ENCODE measurements at places on chromosomes 6 and 20. TPM values are rescaled to one million over a fixed set of nuclear protein-coding genes. Genes with fewer than 3 reads are reported as not detected.

DNA sequence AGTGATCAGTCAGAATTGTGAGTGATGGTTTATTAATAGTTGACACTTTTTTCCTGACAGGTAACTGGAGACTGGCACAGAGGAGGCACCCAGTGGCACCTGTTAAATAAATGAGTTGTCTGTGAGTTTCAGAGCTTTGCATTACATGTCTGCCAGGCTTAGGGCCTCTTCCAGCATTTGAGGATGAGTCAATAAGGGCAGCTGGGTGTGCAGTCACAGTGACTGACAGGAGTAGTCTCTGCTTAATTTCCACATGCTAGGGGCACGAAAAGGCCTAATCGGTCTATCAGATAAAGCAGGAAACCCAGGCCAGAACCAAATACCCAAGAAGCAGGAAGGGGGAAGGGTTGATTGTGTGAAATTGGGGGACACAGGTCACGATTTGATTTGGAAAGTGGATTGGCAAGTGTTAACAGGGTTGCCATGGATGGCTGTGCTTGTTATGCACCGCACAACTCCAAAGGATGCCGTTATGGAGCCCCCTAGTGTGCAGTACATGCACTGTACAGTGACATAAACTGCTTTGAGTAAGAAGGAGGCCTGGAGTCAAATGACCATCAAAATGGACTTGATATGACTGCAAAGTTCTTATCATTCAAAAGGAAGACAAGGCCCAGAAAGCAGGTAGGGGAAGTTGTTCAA is 111.9 kb upstream of the GGTLC1 start:
- DNase-seq = no peak

DNA sequence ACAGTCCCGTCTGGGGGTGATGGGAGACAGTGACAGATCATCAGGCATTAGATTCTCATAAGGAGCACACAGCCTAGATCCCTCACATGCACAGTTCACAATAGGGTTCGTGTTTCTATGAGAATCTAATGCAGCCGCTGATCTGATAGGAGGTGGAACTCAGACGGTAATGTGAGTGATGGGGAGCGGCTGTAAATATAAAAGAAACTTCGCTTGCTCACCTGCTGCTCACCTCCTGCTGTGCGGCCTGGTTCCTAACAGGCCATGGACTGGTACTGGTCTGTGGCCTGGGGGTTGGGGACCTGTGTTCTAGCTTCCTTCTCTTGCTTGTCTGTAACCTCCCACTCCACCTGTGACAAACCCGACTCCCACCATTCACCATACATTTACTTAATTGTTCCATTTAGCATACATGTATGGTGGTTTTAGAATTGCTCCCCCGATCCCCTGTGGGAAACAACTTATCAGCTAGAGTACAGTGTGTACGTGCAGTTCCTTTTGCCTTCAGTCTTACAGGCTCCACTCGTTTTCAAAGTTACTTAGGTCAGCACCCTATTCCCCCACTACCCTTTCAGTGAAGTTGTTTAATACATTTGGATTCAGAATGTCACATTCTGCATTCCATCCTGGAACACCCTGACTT is 4.0 kb downstream of the MANBAL start:
- DNase-seq = no peak

GRCh38 chr6:166162599-166163342 is 4.9 kb downstream of the TBXT start:
- no peak for DNase-seq

DNA sequence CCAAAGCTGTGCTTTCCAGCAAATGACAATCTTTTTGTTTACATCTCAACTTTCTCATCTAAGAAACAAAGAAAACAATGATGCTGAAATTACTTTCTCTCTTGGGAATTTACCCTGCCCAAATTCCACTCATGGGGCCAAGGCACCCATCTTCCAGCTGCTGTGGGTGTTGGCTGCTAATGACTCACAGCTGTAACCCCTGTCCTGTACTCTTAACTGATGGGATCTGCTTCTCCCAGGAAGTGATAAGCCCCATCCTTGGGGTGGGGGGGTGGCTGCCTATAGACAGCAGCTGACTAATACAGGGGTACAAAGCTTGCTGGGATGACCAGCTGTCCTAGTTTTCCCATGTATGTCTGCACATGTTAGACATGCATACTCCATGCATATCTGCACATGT is 938.6 kb downstream of the C6orf118 start:
- DNase-seq = no peak

VGLL2 gene
- total RNA-seq = not detected

GRCh38 chr20:50572938-50573777 is 63.0 kb downstream of the PTPN1 start:
- DNase-seq = no peak

GINS1 gene
- 5.0 TPM for total RNA-seq

DNA sequence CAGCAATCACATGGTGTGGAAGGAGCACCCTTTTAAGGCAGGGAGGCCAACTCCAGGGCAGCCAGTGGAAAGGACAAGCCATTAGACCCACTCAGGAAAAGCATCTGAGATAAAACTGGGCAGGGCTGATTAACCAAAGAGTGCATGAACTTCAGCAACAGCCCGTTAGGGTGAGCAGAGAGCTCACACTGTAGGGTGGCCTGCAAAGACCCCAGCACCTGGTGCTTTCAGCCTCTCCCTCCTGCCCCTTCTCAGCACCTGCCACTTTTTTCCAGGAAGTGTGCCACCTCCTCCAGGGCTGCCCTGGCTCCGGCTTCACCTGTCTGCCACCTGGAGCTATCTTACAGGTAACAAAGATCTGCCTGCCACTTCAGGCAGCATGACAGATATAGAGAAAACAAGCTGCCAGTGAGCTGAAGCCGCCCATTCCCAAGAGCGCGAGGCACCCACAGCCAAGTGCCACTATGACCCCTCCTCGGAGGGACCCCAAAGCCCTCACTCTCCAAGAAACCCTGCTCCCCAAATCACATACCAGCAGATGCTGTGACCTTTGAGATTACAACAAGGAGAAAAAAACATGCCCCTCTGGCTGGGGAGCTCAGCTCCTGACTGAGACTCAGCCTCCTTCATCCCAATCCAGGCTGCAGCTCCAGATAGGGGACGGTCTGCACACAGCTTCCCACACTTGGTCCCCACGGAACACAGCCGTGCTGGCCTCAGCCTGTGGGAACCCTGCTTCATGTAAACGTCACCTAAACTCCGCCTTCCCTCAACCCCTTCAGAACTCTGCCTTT is 71.2 kb downstream of the ABHD12 start:
- DNase-seq = no peak

DNA sequence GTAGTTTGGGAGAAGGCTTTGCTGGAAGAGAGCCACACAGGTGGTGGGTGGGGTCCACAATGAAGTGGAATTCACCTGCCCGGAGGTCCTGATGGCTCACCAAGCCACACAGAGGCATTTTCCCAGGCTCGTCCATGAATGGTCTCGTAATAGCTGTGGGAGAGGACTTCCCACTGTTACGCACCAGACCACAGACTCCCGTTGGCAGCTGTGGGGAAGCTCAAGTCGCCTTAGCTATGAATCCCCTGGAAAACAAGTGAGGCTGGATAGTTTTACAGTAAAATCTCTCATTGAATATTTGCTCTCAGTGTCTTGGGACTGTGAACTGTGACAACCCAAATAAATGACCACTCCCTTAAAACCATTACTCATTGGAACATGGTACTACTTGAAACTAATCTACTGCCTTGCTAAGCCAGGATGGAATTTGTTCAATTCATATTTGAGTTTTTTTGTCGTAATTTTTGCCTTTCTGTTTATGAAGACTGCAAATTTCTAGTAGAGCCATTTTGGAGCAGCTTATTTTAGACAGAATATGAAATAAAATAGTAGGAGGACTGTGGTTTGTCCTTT is 79.4 kb downstream of the JAG1 start:
- no peak for DNase-seq

DNA sequence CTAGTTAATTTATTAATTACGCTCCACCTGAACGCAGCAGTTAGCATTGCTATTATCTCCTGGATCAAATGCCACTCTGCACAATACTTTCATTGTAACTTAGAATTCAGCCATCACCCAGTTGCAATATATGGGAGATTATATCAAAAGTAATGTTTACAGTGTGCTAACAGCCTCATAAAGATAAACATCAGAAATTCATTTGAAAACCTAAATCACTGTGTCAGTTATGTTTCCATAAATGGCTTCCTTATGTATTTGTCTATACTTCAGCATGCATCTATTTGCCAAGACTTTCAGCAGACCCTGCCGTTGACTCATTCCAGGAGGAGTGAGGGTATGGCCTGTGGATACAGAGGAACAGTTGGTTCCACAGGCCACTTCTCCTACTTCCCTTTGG is 300.1 kb downstream of the TFAP2B start:
- peak; percentile 25 for DNase-seq

DNA sequence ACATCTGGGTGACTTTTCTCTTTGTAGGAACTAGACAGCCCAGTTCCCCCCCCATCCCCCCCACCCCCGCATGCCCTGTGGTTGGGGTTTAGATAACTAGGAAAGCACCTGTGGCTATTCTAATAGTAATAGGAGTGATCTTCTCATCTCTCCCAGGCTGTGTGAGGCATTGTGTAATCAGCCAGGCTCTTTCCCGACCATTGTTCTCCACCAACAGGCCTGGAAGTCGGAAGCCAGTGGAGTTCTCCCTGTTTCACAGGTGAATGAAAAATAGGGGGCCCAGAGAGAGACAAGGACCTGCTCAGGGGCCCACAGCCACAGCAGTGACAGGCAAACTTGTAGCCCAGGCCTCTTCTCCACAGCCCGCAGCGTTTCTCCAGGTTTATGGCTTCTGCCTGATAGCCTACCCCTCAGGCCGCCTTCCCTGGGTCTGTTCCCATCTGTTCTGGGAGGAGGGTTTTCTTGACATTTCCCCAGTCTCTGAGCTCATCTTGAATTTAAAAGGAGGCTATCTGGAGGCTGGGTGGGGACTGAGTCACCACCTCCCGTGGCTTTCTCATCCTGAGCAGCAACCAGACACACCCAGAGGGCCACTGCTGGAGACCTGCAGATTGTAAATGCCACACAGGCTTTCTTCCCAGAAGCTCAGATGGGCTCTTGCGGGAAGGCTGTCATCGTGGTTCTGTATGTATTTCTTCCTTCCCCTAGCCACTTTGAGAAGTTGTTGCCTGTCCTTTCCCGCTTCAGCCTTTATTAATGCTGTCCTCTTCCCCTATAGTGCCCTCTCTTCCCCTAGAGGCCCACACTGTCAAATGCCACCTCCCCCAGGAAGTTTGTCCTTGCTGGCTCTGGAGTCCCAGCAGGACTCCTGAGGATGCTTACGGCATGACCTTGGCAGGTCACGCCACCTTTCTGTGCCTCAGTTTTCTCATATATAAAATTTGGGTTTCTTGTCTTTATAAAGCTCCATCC is 75.9 kb upstream of the MYL9 start:
- DNase-seq = peak; percentile 69

DNA sequence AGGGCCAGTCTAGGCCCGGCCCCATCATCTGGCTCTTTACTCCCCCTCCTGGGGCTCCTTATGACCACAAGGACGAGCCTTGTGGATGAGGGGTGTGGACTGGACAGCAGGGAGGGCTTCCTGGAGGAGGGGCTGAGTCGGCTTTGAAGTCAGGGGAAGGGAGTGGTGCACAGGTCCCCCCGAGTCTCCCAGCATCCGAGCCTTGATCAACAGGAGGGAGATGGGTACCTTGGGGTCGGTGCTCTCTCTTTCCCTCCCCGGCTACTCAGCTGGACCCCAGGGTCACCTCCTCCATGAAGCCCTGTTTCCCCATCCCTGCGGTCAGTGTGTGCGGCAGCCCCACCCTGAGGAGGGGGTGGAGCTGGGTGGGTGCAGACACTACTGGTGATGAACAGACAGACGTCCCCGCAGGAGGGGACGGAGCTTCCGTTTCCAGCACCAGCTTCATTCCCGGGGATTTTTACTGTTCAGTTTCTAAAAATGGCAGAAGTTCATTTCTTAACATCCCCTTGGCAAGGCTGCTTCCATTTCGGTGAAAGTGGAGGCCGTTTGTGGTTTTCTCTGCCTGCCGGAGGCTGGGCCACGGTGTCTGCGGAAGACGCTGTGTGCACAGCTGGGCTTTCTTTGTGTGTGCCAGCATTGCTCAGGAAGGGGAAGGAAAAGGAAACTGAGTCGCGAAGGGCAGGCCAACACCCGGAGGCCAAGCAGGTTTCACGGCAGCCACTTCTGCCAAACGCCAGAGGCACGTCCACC is 19.6 kb downstream of the NTSR1 start:
- no peak for DNase-seq

OR2H1 gene
- not detected for total RNA-seq

TRDN gene
- total RNA-seq = not detected

LY6G5C gene
- 1.6 TPM for total RNA-seq

TDP2 gene
- 362 TPM for total RNA-seq

- no peak for DNase-seq
These were observed 19.5 kb downstream of the SYTL3 start for GRCh38 chr6:158669145-158670035.

GHRH gene
- not detected for total RNA-seq

DDR1 gene
- 333 TPM for total RNA-seq

PCK1 gene
- total RNA-seq = 328 TPM

CLPSL2 gene
- total RNA-seq = not detected

GRCh38 chr6:10272591-10272990 is 142.3 kb downstream of the TFAP2A start:
- DNase-seq = no peak

DNA sequence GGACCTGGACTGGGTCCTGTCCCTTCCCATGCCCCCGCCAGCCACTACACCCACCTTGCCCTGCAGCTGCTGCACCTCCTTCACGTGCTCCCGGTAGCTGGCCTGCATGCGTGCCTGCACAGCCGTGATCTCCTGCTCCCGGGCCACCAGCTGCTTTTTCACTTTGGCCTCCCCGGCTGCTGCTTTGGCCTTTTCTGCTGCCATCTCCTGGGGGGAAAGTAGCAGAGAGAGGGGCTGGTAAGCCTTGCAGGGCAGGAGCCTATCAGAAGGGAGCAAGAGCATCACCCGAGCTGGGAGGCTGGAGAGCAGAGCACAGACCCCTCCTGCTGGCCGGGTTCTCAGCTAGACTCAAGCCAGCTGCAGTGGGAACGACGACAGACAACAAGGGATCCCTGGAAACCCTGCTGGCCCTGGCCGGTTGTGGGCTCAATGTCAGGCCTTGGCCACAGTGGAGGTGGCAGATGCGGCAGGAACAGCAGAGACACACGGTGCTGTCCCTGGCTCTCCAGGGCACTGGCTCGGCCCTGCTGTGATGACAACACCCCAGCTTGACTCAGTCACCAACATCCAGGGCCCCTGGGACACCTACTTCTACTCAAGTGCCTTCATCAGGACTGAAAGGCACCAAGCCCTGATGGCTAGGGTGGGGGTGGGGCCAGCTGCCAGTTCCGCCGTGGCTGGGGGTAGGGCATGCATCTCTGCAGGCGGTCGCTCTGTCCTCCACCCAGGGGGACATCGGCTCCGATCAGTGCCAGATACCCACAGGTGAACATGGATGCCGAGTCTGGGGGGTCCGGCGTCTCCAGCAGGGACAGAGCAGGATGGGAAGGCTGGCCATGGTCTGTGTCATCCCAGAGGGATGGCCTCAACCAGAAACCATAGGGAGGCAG is 45.3 kb downstream of the RRBP1 start:
- no peak for DNase-seq

GRCh38 chr6:132494954-132495353 is 18.0 kb downstream of the STX7 start:
- no peak for DNase-seq

DNA sequence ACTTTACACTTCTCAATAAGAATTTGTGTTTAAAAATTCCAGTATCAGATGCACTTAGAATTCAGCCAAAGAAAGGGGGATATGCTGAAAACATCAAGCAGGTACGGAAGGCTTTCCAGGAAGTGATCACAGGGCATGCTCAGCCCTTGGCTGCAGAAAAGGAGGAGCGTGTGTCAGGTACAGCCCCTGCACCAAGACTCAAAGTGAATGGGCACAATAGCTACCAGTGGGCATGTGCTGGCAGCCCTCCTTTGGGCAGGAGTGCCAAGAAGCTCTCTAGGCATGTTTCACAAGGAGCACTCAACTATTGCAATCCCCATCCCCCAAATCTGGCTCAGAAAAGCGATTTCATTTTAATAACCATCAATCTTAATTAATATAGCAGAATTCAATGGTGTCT is 298.8 kb downstream of the GMDS start:
- DNase-seq = no peak

Data from left colon (tissue), 2 donors.